ENCODE measurements at places on chromosomes 1 and 21. TPM values are rescaled to one million over a fixed set of nuclear protein-coding genes. Genes with fewer than 3 reads are reported as not detected.

The TAS1R1 gene
- total RNA-seq = not detected

The RASSF5 gene
- total RNA-seq = 3.4 TPM

The KRTAP7-1 gene
- total RNA-seq = not detected

The ANKRD34A gene
- under 0.01 TPM for total RNA-seq

The C1QB gene
- total RNA-seq = not detected

The ATP1A2 gene
- total RNA-seq = not detected

The CFAP74 gene
- total RNA-seq = not detected

The TACSTD2 gene
- 246 TPM for total RNA-seq

The STUM gene
- not detected for total RNA-seq

The CDCA8 gene
- total RNA-seq = 0.38 TPM

The SPATA1 gene
- total RNA-seq = 0.26 TPM

The BACE2 gene
- 64.8 TPM for total RNA-seq

The FCRLB gene
- total RNA-seq = 0.26 TPM

The ARHGEF16 gene
- 21.6 TPM for total RNA-seq

The HLCS gene
- 32.1 TPM for total RNA-seq

The CELA2B gene
- total RNA-seq = not detected

The PCAT6 gene
- total RNA-seq = 0.51 TPM

The LIN28A gene
- not detected for total RNA-seq

The SMCP gene
- not detected for total RNA-seq

The GPA33 gene
- not detected for total RNA-seq

The MROH7 gene
- total RNA-seq = under 0.01 TPM

The KMO gene
- total RNA-seq = not detected

The RCAN1 gene
- total RNA-seq = 22.1 TPM

The OLIG2 gene
- not detected for total RNA-seq

The CYP4A22 gene
- total RNA-seq = not detected

The KCNA2 gene
- not detected for total RNA-seq

The TFF3 gene
- total RNA-seq = 0.64 TPM

The DHRS3 gene
- total RNA-seq = 29.3 TPM

The LORICRIN gene
- total RNA-seq = not detected

The CSF1 gene
- total RNA-seq = 1.3 TPM

The ANGPTL3 gene
- total RNA-seq = not detected

The NTMT2 gene
- total RNA-seq = not detected

The ARTN gene
- total RNA-seq = 20.1 TPM

The CSMD2 gene
- not detected for total RNA-seq

The C1QTNF12 gene
- total RNA-seq = 2.7 TPM

The LZIC gene
- 37.8 TPM for total RNA-seq

The TBX19 gene
- total RNA-seq = 0.51 TPM

The CNKSR1 gene
- total RNA-seq = 11.8 TPM

The NMNAT2 gene
- 0.26 TPM for total RNA-seq

The AKR7A3 gene
- 0.26 TPM for total RNA-seq

The KIF17 gene
- total RNA-seq = 1.0 TPM

The CALML6 gene
- total RNA-seq = 0.77 TPM

The FCRL4 gene
- not detected for total RNA-seq
